Fibroblast of skin of abdomen (primary cell): ENCODE measurements at places on chromosomes 1 and 21.

DNA sequence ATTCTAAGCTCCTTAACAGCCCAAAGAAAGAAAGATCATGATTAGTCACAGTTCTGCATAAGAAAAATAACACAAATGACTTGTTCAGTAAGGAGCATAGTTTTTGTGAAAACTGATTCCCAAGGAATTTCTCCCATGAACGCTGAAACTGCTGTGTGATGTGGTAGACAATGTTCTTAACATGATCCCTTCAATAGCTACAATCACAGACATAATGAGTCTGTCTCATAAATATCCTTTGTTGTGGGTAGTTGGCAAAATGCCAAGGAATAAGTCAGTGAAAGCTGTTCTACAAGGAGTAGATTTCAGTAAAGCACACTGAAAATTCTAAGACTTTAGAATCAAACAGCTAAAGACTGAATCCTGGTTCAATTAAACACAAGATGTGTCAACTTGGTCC is 404.8 kb downstream of the HLX start:
- DNase-seq: peak; percentile 95

- DNase-seq: no peak
Observed at GRCh38 chr21:45957551-45957950, 24.0 kb upstream of the COL6A1 start.

DNA sequence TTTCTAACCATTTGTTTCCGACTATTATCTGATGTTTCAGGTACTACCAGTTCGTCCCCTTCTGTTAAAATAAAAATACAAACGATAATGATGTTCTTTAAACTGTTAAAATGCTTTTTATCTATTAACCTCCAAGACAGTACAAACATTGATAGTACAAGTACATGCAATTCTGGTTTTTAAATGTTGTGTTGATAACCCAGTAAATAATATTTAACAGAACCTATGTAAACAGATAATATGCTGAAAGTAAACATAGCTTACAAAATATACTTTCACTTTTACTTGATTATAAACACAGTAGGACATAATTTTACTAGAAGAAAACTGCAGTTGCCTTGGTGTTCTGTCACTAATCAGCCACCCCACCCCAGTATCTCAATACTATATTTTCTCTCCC is 76.9 kb downstream of the COQ8A start:
- no peak for DNase-seq

- DNase-seq: no peak
Observed at GRCh38 chr1:204744107-204744779, 58.7 kb upstream of the LRRN2 start.

GRCh38 chr1:116972674-116973030 is 28.9 kb upstream of the CD101 start:
- no peak for DNase-seq

DNA sequence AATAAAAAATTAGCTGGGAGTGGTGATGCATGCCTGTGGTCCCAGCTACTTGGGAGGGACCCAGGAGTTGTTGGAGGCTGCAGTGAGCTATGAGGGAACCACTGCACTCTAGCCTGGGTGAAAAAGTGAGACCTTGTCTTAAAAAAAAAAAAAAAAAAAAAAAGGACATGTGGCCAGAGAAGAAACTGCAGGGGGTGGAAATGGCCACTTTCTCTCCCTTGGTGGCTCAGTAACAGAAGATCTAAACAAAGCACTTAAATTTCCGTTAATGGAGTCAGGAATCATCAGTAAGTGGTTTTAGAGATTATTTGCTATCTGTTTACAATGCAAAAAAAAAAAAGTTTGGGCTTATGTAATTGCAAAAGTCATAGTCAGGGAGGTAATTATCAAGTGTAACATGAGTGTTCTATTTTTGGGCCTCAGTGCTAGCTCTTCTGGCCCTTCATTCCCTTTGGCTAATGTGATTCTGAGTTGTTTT is 19.3 kb upstream of the OPRD1 start:
- DNase-seq: no peak

GRCh38 chr1:44676484-44677200 is 2.1 kb downstream of the ARMH1 start:
- peak; percentile 45 for DNase-seq

DNA sequence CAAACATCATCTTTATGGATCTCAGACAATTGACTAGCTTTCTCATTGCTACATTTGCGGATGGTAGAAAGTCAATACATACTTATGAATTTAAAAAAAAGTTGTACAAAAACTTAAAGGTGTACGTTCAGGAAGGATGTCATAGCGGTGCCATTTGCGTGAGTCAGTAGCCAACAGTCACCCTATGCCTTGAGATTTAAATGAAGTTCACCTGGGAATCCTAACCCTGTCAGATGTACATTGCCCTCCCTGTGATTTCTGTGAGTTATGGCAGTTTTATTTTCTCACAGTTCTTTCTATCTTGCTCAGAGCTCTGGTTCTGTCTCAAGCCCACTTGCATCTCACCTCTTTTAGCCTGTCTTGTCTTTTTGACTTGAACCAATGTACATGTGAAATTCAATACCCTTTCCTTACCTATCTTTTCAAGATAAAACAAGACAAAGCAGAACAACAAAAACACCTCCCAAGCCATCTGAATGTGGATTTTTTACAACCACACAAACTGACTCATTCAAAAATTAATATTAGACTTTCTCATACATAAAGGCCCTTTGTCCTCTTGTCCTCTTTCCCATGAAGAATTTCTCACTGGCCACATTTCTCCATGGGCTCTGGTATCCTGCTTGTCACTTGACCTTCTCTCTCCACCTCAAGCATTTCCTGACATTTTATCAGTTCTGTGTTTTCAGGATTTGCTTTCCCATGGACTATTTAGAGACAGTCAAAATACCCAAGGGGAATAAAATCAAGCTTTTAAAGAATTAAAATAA is 25.3 kb upstream of the ZNF697 start:
- no peak for DNase-seq

DNA sequence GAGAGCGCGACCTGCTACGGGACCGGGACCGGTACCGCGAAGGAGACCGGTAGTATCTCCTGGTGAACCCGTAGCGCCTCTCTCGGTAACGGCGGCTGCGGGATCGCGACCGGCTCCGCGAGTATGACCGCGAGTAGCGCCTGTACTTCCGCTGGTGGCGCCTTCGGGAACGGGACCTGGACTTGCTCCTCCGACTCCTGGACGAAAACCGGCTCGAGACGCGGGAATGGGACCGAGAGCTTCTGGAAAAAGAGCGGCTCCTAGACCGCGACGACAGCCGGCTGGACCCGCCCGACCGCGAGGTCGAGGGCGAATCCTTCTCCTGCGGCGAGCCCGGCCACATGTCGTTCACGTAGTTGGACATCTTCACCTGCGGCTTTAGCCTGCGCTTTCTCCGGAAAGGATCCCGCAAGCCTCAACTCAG is 642 bp downstream of the RSRP1 start:
- peak; percentile 8 for DNase-seq

DNA sequence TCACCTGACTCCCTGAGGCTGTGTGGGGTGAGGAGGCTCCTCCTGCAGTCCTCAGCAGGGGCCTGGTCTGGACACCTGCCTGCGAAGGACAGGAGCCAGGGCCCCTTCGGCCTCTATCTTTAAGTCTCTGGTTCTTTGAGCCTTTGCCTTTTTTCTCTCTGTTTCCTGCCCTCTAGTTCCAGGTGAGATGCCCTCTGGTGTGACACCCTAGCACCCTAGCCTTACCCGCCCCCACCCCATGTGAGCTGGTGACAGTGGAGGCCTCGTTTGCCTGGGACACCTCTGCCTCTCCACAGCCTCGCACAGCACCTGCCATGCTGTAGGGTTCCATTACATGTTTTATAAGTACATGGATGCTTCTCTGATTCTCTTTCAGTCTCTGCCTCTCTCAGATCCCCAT is 47.3 kb downstream of the DDX20 start:
- no peak for DNase-seq

- DNase-seq: no peak
Observed at GRCh38 chr1:177432897-177433296, 262.1 kb downstream of the BRINP2 start.

DNA sequence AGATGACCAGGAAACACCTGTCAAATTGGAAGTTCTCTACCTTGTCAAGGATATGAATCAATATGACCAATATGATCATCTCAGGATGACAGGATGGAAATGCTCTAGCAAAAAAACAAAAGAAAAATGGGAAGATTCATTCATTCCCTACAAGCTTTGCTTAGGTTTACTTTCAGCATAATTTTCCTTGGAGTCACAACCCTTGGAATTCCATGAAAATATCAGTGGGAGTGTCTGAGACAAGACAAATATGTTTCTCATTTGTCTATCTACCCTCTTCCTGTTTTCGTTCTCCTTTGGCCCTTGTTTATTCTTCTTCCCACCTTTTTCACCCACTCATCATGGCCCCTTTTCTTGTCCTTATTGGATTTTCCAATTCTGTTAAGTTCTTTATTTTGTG is 50.6 kb downstream of the COLGALT2 start:
- peak; percentile 35 for DNase-seq

DNA sequence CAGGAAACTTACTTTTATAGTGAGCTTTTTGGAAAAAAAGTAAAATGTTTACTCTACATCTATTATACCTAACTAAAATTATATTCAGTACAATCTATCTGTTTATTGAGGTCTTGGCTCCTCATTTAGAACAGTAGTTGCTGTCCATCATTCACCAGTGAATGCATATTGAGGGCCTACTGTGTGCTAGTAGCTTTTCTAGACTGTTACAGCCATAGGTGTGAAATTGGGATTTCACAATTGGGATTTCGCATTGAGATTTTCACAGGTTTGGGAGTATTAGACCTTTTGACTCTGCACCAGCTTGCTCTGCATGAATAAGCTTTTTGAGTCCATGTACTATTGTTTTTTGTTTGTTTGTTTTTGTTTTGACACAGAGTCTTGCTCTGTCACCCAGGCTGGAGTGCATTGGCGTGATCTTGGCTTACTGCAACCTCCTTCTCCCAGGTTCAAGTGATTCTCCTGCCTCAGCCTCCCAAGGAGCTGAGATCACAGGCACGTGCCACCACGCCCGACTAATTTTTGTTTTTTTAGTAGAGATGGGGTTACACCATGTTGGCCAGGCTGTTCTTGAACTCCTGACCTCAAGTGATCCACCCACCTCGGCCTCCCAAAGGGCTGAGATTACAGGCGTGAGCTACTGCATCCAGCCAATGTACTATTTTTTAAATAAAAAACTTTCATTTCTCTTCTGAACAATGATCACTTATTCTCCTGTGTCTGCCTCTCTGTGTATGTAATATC is 47.2 kb upstream of the ERRFI1 start:
- no peak for DNase-seq

- no peak for DNase-seq
Observed at GRCh38 chr1:57302812-57303596, 120.9 kb downstream of the DAB1 start.

GRCh38 chr1:192516776-192517297 is 58.7 kb upstream of the RGS1 start:
- DNase-seq: peak; percentile 65

GRCh38 chr1:186091222-186091720 is 283.8 kb downstream of the TPR start:
- no peak for DNase-seq
